Cerebellar nuclear complex (tissue), 1 donor: ENCODE measurements at places on chromosomes 4 and X.

DNA sequence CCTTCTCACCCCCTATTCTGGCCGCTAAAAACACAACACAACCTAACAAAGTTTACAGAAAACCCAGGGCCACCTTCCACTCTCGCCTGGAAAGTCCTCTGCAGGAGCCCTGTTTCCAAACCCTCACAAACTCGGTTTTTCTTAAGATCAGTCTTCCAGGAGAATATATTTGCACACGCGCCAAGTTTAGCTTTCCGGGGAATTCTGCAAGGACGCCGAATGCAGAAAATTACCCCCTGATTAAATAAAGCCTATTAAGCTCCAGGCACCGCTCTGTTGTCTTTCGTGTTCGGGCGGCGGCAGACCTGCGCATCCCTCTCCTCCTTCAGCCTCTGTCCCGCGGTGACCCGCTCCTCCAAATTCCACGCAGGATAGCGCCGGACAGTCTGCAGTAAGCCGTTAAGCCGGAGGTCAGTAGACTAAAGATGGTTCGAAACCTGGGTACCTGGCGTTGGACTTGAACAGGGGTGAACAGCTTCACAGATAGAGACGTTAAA is 5.0 kb downstream of the MSX1 start:
- DNase-seq = no peak

GRCh38 chrX:55619547-55619946 is 3.7 kb upstream of the FOXR2 start:
- DNase-seq = no peak

DNA sequence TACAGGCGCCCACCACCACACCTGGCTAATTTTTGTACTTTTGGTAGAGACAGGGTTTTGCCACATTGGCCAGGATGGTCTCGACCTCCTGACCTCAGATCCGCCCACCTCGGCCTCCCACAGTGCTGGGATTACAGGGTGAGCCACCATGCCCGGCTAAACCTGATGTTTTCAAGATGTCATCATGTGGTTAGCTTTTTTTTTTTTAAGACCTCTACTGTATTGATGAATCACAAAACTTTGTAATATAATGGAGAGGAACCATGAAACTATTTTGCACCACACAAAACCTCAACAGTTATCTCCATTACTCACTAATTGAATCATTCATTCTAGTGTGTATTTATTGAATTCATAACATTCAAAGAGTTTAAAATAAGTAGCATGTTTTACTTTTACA is 94.7 kb upstream of the NEIL3 start:
- no peak for DNase-seq

DNA sequence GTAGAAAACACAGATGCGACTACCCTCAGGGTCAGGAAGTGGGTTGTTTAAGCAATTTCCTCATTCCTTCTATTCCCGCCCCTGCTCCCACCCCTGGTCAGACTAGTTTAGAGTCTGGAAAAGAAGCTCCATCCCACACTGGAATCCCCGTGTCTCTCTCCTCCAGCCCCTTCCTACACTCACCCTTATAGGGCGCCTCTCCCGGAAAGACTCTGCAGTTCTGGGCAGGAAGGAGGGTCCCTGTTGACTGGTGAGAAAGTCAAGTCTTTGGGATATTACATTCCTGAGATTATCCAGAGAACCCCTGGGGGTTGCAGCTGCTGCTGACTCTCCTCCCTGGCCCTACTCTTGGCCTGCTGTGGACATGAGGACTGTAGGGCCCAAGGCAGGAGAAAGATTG is 11.9 kb downstream of the STARD8 start:
- DNase-seq = no peak

GRCh38 chr4:39976945-39977488 is 694 bp downstream of the PDS5A start:
- no peak for DNase-seq

DNA sequence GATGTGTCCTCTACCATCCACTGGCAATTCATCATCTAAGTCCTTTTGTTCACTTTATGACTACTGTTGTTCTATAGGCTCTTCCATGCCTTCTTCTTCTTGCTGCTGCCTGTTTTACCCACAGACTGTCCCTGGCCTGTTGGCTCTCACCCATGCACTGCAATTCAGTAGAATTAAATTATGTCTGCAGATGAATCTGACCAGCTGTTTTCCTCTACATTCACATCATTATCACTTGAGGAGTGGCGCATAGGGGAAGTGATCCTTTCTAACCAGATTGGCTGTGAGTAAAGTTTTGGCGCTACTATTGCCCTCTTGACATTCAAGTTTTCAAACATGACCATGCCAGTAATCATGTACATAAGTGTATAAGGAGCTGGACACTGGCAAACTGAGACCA is 91.7 kb downstream of the FRMPD4 start:
- DNase-seq = no peak

GRCh38 chrX:78839711-78840110 is 92.2 kb downstream of the LPAR4 start:
- no peak for DNase-seq

- DNase-seq = no peak
Measured at GRCh38 chr4:100895556-100896197, 377.9 kb upstream of the EMCN start.

DNA sequence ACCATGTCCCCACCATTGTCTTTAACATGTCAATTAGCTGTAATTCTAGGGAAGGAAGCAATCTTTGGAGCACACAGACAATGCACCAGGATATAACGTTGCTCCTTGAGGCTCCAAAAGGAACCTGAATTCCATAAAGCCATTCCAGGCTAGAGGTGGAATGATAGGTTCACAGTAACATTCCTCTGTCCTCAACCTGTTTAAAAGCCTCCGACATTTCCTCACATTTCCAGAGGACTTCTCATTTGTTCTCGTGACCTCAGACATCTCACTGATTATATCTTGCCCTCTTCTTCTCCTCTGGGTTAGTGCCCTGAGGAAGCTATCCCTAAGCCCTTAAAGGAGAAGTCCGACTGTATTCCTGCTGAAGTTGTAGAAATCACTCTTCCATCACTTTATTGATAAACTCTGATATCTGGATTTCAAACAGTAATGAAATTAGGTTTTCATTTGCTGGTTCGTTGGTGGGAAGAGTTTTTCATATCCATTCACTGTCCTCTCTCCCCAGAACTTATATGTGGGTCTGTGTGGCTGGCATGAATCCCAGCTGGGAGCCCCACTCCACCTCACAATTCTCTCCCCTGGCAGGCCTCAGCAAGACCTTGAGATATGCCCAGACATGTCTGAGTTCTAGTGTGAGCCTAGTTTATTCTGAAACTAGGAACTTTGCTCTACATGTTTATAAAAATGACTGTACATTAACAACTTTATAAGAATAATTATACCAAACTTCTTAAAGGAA is 44.2 kb upstream of the PRSS12 start:
- no peak for DNase-seq

DNA sequence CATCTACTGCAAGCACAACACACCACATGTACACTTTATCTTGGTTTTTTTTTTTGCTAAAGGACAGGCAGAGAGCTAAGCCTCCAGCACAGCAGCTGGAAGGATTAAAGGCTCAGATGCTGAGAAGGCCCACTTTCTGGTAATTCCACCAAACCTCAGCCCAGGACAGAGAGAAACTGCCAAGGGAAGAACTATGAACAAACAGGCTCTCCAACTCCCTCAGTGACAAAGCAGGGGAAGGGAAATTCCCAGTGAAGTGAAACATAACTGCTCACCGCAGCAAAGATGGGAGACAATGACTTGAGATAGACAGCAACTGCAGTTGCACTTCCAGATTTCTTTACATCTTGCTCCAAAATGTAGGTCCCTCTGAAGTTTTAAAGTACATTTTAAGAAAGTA is 4.8 kb downstream of the PROM1 start:
- DNase-seq = no peak

GRCh38 chr4:57351731-57352130 is 241.5 kb upstream of the IGFBP7 start:
- no peak for DNase-seq

DNA sequence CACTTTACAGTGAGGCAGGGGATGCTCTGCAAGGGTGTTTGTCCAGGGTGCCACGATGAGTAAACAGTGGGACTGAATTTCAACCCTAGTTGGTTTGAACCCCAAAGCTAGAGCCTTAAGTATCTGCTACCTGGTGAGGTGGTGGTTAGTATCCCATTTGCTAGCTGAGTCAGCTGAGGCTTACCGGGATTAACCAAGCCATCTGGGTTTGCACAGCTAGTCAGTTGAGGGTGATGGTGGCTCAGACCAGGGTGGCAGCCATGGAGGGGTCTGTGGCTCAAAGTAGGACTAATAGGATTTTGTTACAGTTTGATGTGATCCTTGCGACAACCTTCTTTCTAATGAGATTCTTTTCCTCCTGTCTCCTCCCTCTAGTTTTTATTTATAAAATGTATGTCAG is 1.9 kb downstream of the EVC start:
- no peak for DNase-seq

- DNase-seq = no peak
Measured at GRCh38 chr4:15781427-15782095, 3.4 kb downstream of the CD38 start.

DNA sequence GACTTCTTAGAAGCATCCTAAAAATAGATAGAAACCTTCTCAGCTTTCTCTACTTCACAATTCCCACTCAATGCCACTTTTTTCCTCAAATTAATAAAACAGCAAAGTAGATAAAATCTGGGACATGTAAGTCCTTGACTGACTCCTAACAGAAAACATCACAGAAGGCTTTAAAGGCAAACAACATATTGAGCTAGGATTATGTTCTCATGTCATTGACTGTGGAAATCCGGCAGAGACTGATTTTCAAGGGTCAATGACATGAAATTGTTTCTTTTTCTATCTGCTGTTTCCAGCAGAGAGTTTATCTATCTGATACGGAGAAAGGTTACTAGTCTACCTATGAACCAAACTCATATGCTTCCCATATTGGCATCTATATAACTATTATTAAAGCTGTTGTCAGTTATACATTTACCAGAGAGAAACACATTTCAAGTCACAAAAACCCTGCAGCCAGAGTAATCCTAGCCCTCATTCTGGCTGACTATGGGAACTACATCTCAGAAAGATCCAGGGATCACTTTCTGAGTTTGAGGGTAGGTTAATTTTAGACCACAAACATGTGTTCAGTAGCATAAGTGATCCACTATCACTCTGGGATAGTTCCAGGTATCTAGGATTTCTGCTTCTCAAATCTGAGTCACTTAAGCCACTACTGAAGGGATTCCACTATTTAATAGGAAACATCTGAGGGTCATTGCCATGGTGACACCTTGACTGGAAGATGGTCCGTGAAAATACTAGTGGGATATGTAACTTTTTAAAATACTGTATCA is 147.6 kb downstream of the PPP3CA start:
- no peak for DNase-seq

- no peak for DNase-seq
Measured at GRCh38 chr4:164926301-164926700, 49.3 kb downstream of the APELA start.

GRCh38 chr4:25949173-25949748 is 35.2 kb downstream of the SMIM20 start:
- DNase-seq = no peak

GRCh38 chr4:145480257-145480656 is 1.4 kb upstream of the SMAD1 start:
- DNase-seq = no peak

GRCh38 chr4:15882675-15883086 is 55.9 kb downstream of the FGFBP1 start:
- DNase-seq = no peak
